Activated naive CD4-positive, alpha-beta T cell (primary cell): ENCODE measurements at places on chromosomes 2 and 18.

GRCh38 chr2:204871231-204871953 lies 326.1 kb downstream of the PARD3B start:
- DNase-seq: no peak

- DNase-seq: no peak
These were observed 70.6 kb downstream of the DNAH7 start for GRCh38 chr2:195998070-195998469.

GRCh38 chr18:42305869-42306593 lies 351.0 kb downstream of the PIK3C3 start:
- no peak for DNase-seq

DNA sequence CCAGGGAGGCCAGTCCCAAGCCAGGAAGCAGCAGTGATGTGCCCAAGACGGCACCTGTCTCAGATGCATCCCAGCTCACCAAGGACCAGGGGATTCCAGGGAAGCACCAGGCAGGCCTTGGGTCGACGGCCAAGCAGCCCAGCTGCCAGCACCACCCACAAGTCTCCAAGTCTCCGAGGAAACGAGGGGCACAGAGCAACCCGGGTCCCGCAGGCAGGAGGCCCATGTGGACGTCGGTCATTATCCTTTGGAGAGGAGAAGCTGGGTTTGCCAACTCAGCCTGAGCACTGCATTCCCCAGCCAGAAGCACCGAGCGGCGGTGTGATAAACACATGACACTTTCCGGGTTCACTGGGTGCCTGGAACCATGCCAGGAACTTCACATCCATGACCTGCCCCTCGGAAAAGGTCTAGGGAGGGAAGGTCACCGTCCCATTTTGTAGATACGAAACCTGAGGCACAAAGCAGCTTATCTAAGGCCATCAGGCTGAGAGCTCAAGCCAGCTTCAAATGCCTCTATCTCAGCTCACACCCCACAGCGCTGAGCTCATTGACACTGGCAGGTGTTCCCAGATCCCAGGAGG lies 104.5 kb downstream of the ZNF516 start:
- DNase-seq: no peak

GRCh38 chr2:122083256-122084048 lies 328.0 kb downstream of the TSN start:
- DNase-seq: no peak

DNA sequence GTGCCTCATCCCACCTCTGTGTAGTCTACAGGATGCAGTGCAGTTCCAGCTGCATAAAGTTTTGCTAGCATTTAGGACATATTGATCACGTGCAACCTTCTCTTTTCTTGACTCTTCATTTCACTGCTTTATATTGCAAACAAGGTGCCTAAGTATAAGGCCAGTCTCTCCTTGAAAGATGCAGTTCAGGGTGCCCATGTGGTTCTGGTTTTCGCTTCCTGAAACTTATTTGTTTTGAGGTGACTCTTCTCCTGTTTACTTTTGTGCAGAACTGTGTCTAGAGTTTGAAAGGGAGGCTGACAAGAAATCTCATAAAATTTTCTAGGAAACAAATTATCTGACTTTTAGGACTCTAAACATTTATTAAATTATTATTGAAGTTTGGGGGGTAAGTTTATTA lies 189.9 kb downstream of the UBE2E3 start:
- no peak for DNase-seq

DNA sequence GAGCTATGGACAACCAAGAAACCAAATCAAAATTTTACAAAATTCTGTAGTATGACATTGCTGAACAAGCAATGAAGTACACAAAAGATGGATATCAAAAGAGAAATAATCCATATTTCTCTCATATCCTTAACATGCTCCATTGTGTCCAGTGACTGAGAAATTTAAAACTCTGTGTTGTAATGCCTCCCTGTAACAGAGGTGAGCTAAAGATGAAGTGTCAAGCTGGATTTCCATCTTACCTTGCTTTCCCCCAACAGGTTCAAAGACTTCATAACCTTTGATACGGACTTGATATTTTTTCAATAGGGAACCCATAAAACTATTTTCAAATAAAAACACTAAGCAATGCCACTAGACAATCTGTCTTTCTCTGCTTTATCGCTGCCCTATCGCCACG lies 95.7 kb upstream of the SERTAD2 start:
- no peak for DNase-seq

DNA sequence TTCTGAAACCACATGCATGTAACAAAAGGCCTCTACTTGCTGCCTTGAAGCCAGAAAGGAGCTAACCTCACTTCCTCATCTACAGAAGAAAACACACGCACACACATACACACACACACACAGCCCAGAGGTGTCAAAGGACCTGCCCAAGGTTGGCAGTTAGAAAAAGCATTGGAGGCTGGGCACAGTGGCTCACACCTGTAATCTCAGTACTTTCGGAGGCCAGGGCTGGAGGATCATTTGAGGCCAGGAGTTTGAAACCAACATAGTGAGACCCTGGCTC lies 125.9 kb upstream of the RNF152 start:
- DNase-seq: no peak

DNA sequence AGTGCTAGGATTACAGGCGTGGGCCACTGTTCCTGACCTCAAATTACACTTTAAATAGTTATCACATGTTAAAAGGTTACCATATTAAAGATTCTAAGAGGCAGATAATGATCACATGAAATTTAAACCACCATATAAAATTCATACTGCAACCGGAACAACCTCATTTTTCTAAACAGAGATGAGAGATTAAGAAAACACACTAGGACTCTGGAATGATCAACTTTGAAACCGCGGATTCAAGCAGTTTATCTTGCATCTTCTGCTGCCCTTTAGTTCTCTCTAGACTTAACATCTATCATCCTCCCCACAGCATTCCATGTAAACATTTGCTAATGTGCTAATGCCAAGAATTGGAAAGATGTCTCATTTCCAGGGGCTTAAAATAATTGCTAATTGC lies 115.8 kb downstream of the PIGN start:
- DNase-seq: no peak

DNA sequence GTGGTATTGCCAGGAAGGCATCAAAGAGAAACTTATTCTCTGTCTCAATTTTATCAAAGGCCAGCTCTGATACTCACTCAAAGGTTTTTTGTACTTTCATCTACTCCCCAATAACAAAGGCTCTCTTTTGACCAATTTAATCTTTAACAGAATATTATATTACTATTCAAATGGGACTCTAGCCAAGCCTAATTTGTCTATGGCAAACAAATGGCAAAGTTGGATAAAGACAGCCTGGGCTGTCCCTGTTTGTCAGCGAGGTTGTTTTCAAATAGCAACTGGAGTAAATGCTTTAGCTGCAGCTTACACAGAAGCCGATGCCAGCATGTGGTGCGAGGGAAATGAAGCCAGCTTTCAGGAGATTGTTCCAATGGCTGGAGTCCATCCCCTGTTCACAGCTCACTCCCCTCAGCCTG lies 80.1 kb upstream of the CTNNA2 start:
- DNase-seq: no peak

DNA sequence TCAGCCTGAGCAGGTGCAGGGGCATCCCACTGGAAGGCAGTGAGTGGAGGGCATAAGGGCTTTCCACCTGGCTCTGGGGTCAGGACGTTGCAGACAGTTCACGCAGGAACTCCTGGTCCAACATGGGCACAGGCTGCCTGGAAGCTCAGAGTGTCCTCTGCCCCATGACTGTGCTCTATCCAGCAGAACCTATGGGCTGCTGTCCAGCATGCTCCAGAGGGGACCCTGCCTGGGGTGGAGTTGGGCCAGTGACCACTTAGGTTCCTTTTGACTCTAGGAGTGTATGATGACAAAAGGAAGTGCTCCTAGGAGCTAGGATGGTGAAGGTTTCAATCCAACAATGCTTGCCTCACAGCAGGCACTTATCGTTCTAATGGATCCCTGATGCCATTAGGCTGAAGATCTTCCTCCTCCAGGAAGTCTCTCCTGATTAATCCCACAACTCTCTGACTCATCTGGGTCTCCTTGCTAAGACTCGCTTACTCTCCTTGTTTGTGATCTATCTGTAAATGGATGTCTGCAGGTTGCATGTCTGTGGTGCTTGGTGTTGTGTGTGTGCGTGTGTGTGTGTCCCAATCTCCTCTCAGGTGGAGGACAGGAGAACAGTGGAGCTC lies 224.0 kb downstream of the CELF4 start:
- no peak for DNase-seq

GRCh38 chr2:90076311-90076710 lies 1384.8 kb downstream of the RPIA start:
- DNase-seq: no peak

GRCh38 chr18:79489899-79490625 lies 94.3 kb downstream of the NFATC1 start:
- no peak for DNase-seq

DNA sequence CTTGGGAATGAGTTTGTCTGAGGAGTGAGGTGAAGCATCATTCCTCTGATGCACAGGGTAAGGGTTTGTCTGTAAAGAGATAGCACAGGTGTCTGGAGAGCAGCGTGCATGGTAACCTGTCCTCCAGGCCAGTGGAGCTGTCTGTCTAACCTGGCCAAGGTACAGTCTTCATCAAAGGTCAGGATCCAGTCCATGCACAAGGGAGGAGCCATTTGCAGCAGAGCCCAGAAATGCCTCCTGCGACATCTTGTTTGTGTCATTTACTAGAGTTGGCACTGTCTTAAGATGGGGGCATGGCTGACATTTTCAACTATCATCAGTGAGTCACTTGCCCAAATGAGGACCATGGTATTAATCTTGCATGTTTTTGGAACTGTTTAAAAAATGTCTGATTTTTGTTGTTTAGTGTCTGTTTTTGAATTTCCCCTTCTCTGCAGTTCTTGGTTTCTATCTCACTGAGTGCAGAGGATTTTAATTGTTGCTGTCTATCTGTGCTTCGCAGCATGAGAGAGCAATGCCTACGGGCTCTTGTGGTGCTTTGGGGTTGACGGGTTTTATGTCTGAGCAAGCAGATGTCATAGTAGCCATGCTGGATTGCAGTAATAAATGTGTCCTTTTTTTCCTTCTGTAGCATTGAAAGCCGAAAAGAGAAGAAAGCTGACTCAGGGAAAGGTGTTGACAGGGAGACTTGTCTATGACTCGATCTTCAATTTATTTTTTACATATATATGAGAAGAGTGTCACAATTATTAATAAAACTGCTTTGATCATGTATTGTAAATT lies 91.3 kb downstream of the DPP4 start:
- DNase-seq: no peak
